GM12891 (cell line): ENCODE measurements at places on chromosomes 7 and 10.

GRCh38 chr7:102279537-102280400, 6.9 kb upstream of the SH2B2 start:
- DNase-seq: peak; percentile 86

GRCh38 chr10:59536167-59537014, 173.3 kb downstream of the SLC16A9 start:
- no peak for DNase-seq

DNA sequence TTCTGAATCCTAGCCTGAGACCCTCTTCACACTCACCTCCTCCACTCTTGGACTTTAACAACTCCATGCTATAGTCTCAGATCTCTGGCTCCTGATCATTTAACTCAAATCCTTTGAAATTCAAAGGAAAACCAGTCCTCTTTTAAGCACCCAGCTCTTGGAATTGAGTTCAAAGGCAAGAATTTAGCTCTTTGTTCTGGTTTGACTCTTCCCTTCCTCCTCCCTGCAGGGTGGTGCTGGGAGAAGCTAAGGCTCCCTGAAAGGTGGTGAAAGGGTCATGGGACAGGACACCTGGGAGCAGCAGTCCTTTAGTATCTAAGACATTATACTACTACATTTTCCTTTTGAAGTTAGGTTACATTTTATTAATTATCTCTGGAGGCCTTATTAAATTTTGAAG, 259.4 kb downstream of the CCSER2 start:
- DNase-seq: no peak

DNA sequence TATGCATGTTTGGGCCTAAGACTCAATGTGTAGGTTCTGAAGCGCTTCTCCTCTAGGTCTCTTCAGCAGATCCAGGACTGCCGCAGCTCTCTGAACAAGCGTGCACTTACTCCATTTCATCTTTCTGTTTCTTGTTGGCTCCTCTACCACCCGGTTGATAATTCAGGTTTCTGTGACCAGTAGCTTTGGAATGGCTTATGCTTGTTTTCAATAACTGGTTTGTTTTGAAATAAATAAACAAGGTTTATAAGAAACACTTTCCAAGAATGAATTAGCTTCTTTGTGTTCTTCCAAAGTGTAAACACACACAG, 1.5 kb downstream of the MDFIC start:
- no peak for DNase-seq

DNA sequence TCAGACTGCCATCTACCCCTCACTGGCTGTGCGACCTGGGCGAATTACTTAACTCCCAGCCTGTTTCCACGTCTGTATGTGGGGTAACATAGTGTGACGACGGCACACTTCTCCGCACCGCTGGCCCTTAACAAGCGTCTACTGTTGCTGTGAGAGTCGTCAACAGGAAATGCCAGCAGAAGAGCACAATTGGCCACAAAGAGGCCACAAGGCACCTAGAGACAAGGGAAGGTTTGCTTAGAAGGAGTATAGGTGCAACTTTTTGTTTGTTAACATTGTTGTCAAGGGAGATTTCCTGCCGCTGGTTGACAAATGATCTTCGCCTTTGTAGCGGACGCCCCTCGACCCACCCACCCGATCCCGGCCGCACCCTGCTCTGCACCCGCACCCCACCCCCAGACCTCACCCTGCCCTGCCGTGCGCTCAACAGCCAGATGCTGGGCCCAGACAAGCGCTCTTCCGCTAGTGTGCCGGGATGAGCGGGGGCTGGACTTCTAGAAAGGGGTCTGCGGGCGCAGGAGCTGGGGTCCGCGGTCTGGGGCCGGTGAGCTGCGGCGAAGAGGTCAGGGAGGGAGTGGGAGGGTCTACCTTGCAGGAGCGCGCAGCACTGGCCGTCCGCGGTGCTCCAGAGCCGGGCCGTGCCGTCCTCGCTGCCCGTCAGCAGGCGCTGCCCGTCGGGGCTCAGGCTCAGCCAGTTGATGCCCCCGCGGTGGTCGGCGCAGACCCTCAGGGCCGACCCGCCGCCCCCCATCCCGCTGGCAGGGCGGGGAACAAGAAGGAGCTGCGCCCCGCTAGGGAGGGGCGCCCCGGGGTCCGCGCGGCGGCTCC, 785 bp downstream of the WDR86 start:
- DNase-seq: peak; percentile 50

- no peak for DNase-seq
Observed at GRCh38 chr10:95414844-95415485, 124.2 kb upstream of the PDLIM1 start.

GRCh38 chr7:111059833-111060232, 31.1 kb upstream of the LRRN3 start:
- DNase-seq: no peak

DNA sequence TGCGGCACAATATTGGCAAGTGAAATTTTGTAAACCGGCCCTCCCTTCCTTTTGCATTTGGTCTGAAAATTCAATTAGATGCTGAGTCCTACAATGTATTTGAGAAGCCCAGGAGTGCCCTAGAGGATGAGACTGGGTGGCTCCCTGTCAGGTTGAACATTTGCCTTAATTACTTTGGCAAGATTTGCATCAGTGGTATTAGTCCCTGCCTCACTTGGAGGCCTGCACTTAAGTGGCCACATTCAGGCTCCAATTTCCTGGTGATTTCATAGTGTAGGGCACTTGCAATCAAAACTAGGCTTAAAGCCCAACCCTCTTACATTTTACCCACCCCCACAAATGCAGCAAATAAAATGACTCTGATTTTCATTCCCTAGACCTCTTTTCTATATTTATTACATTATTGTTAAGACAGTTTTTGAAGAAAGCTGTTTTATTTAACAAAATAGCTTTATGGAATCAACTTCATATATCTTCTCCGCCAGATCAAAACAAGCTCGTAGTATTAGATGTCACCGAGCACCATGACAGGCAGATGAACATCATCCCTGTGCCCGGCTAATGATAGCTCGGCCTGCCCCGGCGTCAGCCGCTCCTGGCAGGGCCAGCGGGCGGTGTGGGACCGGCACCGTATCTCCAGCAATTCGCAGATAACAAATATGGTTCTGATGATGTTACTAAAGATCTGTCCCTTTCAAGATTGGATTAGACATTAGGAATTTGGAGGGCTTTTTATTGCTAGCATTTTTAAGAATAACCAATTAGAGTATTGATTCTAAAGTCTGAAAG, 73.6 kb downstream of the EGFR start:
- no peak for DNase-seq

DNA sequence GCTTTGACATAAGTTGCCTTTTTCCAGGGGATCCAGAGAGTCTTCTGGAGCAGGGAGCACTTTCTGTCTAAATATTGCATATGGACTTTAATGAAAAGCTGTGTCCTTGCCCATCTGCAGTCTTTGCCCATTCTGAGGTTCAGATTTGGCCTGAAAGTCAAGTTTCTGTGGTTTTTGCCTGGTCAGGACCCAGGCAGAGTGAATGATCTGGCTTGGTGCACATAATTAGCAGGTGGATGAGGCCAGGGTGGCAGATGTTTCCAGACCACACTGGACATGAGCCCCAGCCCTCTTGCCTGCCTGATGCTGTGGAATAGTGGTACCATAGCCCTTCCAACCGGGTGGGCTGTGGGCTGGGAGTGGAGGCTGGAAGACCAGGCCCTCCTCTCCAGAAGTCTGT, 11.0 kb downstream of the HECW1 start:
- no peak for DNase-seq

GRCh38 chr7:101935521-101936141, 118.2 kb downstream of the CUX1 start:
- DNase-seq: no peak

DNA sequence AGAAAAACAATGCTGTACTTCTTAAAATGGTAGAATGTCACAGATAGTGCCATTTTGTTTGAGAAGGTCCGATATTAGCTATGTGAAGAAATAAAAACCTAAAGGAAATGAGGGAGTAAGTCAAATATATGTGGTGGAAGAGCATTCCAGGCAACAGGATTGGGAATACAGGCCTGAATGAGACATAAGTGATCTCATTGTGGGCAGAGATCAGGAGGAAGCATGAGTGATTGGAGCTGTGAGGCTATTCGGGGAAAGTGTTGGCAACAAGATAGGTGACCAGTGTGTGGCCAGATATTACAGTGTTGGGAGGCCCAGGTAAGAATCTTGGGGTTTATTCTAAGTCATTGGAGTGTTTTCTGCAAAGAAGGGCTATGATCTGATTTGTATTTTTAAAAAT, 41.3 kb upstream of the AGMO start:
- DNase-seq: no peak

DNA sequence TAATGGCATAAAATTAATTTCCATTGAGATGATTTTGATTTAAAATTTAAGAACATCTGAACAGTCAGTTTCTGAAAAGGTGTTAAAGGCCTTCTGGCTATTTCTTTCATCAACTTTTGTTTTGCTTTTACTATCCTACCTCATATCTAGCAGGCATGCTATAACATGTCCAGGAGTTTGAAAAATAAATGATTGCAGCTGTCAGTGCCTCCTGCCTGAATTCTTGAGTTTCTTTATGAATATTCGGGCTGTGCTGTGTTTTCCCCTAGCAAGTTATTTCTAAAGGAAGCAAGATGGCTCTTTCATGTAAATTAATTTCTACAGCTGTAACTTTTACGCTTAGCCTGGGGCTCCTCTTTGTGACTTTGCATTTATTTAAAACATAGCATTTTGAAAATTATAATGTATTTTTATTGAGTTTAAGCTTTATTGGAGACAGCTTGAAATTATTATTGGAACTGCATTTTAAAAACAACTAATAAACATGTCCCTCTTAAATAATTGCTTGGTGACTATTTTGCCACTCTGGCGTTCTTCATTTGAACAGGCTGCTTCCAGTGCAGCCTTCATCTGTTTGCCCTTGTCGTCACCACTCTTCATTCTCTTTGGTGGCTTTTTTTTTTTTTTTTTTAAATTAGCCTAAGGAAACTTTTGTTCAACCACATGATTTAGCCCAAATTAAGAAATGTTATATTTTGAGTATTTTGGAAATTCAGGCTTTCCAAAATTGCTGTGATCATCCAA, 1083.4 kb upstream of the LRRN3 start:
- DNase-seq: no peak

DNA sequence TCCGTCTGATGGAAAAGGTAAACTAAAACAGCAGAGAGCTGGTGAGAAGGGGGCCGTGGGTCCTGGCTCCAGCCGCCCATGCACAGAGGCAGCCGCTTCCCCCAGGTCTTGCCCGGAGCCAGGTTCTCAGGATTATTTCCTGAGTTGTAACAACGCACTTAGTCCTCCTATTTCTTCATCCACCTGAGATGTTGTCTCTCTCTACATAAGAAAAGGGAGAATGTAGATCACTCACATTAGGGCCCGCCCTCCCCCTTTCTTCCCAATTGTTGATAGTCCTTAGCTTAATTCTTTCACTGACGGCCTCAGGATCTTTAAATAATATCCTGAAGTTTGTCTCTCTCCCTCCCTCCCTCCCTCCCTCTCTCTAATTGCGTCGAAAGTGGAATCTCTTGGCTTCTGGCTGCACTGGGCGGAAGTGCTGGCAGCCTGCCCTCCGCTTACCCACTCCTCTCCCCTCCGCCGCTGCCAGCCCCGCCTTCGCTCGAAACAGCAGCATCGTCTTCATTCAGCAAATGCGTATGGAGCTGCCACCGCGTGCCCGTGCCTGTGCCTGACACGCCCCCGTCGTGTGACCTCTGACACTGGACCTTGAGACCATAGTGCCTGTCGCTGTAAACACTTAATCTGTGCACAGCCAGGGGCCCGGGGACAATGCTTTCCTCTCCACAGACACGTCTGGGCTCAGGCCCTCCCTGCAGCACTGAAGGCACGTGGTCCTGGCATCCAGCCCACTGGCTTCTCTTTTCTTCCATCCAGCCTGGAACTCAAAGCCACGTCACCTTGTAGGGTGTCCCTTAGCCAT, 174.5 kb upstream of the PPP2R2D start:
- no peak for DNase-seq

DNA sequence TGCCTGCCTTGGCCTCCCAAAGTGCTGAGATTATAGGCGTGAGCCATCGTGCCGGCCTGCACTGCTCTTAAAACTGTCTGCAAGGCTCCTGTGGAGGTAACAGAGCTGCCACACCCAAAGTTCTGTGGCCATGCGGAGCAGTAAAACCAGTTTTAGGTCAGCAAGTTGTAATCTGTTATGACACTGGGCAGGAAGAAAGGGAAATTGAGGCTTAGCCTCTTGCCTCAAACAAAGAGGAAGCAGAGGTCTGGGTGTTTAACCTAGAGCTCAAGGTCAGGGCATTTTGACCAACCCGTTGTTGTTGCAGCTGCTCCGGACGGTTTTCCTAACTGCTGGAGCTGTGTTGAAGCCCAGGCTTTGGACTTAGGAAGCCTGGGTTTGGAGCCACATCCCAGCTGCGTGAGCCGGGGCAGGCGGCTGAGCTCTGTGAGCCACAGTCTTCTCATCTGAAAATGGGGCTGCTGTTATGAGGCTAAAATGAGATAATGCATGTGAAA, 7.4 kb upstream of the RRP12 start:
- no peak for DNase-seq

GRCh38 chr10:79018521-79019011, 50.2 kb upstream of the ZMIZ1 start:
- DNase-seq: no peak

DNA sequence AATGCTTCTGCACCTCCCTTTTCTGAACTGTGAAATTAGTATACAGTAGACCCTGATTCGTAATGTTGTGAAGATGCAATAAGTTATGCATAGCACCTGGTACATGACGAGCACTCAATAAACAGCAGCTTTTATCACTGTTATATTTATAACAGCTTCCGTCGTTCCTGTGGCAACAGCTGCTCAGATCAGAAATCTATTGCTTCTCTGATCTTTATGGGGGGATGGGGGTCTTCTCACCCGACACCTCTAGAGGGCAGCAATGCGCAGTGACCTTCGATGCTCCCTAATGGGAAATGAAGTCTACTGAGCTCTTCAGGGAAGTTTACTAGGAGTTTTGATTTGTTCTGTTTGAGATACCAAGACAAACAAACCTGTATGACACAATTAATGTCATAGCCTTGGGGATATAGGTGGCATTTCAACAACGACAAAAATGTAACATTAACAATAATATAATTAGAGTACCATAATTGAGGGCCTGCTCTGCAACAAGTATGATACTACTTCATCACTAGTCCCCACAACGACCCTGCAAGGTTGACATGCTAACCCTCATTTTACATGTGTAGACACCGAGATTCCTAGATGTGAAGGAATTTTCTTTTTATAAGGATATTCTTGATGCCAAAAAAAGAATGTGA, 289.6 kb downstream of the SFMBT2 start:
- peak; percentile 50 for DNase-seq

DNA sequence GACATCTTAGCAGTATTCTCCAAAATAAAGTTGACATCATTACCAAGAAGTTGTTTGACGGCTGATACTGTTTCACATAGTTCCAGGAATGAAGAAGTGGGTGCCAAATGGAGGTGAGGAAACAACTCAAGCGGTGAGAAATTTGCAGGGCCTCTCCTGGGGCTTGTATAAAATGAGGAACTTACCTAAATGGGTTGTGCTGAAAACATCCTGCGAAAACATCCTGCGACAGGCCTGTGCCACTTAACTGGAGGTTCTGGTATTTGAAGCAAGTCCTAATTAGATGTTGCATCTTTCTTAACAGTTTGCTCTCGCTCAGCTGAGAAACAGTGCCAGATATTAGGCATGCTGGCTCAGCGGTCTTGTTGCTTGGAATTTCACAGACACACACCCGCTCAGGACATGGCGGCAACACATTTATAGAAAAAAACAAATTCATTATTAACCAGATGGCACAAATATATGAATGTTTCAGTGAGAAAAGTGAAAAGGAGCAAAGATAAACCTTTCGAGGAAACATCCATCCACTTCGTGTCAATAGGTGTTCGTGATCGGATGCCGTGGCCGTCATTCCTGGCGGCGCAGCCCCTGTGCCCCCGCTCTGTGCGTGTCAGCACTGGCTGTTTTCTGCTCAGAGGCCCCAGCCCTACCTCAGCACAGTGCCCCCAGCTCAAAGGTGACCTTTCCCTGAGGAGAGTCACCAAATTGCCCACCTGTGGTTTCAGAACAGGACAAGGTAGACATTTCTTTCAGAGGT, 48.1 kb downstream of the CDC123 start:
- DNase-seq: no peak
